ENCODE measurements at places on chromosomes 5 and 9.
A peak's percentile ranks its signal among the peaks of the same experiment; 100 is the strongest.

DNA sequence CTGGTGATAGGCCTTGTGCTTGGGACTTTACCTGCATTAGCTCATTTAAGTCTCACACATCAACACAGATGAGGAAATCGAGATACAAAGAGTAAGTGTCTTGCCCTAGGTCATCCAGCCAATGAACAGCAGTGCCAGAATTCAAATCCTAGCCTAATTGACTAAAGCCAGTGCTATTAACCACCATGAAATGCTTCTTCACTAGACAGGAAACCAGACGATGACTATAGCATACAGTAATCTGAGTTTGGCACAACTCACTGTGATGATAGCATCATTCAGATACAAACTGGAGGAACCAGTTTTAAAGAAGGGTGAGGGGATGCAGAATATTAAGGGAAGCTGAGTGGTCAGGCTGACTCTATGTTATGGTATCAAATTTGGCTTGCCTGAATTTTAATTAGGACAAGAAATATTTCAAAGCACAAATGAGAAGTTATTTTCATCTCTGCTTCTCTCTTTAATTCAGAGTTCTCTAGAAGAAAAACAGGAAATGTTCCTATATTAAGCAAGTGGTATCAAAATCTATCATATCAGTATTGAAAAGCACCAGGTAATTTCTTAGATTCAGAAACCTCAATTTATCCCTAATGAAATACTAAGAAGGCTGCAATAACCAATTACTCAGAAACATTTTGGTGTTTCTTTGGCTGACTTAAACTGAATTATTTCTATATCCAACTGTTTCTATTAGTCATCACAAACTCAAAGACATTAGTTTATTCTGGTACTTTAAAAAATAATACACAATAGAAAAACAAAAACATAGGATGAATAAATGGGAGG, 147.0 kb upstream of the RASA1 start:
- DNase-seq: no peak

GRCh38 chr5:124156415-124156996, 589.9 kb downstream of the ZNF608 start:
- no peak for DNase-seq

DNA sequence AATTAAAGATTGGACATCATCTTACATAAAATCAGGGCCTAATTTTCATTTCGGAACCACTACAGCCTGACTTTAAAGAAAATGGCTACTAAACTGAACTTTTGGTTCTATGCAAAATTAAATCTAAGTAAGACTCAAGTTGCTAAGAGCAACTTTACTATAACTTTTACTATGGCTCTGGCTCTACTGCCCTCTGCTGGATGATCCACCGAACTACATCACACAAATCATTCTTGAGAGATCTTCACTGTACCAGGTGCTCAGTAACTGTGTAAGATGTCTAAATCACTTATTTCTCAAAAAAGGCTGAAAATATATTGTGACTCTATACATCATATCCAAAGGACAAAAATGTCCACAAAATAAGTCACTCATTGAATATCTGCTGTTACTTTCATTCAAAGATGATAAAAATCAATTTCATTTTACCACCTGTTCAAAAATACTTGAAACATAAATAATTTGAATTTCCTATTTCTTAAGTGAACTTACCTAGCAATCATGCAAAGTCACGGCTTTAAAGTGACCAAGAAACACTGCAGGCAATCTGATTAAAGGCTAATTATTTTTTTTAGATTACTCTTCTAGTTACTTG, 13.5 kb downstream of the MOCS2 start:
- no peak for DNase-seq

- no peak for DNase-seq
Observed at GRCh38 chr5:176611435-176611834, 1.5 kb upstream of the GPRIN1 start.

DNA sequence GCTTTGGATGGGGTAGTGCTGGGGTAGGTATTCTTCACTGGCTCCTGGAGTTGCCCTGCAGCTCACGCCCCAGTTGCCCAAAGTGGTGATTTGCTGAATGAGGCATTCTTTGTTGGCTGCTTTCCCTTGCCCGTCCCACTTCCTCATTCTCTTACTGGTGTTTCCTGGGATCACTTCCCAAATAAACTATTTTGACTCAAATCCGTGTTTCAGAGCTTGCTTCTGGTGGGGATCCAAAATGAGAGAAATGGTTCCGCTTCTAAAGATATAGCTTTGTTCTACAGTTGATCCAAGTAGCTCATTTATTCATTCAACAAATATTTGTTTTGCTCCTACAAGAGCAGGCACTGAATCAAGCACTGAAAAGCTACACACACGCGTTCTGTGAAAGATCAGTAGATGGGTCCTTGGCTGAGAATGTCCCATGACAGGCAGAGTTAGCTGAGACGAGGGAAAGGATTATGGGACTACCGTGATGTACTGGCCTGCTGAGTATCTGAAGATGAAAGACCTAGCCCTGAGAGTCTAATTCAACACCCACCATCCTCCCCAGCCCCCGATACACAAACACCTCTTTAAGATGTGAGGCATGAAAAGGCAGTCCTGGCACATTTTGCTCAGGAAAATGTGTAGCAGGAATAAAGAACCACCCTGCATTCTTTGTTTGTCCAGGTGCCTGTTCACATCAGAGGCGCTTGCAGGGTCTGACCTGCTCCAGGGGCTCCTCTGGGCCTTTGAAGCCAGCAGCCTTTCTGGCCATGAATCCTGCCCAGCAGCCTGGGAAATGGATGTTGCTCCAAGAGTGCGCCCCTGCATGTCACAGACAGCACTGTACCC, 143.1 kb upstream of the RANBP3L start:
- DNase-seq: no peak

- no peak for DNase-seq
Observed at GRCh38 chr9:100352201-100352726, 478 bp downstream of the TEX10 start.

- no peak for DNase-seq
Observed at GRCh38 chr5:156624686-156625085, 225.4 kb upstream of the PPP1R2B start.

GRCh38 chr5:168295574-168296201, 4.2 kb downstream of the WWC1 start:
- no peak for DNase-seq

DNA sequence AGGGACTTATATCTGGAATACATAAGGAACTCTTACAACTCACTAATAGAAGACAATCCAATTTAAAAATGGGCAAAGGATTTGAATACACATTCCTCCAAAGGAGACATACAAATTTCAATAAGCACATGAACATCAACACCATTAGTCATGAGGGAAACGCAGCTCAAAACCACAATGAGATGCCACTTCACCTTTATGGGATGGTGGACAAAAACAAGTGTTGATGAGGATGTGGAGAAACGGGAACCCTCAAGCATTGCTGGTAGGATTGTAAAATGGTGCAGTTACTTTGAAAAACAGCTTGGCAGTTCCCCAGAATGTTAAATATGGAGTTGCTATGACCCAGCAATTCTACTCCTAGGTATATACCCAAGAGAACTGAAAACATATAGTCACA, 72.7 kb upstream of the IER5L start:
- DNase-seq: no peak

DNA sequence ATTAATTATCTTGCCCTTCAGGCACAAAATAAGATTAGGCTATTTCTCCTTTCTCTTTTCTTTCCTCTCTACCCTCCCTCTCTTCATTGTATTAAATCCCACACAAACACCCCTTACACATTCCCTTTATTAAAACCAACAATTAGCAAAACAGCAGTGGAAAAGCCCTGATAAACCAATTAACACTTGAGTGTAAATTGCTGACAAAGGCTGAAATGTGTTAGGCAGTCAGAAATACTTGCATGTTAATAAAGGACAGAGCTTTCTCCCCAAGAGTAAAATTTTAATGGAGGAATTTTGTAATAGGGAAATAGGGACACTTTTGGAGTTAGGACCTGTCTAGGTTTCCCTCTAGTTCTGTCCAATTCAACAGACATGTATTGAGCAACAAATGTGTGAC, 370.9 kb downstream of the MRPS30 start:
- DNase-seq: no peak

GRCh38 chr9:126337729-126338372, 11.2 kb downstream of the MVB12B start:
- DNase-seq: no peak

DNA sequence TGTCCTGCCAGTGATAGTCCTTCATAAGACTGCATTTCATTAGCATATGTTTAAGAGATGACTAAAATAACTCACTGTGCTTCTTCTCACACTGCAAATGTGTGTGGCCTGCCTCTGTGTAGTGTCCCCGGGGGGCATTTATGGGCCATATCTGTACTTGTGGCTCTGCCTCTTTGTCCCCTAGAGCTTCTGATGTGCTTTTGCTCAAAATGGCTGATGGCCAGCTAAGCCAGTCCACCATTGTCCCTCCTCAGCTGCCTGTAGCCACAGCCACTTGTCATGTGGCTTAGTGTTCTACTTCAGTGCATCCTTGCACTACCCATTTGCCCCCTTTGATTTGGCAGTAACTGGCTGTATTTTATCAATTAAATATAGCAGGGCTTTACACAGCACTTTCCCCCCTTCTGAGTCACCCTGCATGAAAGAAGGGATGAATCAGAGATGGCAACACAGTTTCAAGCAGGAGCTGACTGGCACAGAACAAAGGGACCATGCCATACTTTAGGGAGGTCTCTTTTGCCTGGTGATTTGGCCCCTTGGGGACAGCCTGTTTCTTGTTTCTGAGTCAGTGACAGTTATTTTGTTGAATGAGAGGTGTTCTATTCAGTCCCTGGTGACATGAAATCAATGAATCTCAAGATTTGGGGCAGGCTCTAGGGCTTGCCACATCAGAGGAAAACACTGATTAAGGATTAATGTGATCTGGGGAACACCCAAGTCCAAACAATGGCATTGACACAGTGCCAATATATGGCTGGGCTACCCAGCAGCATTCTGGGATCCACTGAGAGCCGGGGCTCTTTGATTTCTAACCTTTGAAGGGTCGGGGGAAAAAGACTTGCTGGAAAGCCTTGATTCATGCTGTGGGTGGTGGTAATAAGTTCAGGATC, 245.5 kb downstream of the SMARCA2 start:
- no peak for DNase-seq

- DNase-seq: no peak
Observed at GRCh38 chr9:124859803-124860581, 1.8 kb downstream of the RPL35 start.

DNA sequence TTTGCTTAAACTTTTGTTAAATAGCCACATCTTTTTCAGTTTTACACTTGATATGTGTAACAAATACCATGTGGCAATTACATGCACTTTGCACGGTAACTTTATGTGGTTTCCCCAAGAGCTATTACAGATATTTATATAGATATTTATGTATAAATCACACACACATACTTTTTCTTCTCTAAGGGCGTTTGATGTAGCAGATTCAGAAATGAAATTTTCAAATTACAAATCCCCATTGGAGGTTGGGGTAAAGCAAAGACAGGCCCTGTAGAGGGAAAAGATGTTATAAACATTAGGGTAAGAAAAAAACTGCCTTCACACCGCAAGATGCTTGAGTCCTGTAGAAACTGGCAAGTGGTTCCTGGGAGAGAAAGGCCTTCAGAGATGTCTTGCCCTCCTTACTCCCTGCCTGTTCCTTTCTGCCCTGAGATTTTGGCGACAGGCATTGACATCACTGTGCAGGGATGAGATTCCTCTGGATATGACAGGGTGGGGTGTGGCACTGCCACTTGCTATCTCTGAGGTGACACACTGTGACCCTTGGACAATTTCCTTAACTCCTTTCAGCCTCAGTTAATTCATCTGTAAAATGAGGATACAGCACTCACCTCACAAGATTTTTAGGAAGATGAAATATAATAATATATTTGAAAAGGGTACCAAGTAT, 177.9 kb upstream of the TUT7 start:
- DNase-seq: no peak

GRCh38 chr5:82158755-82159413, 119.3 kb downstream of the RPS23 start:
- DNase-seq: no peak

DNA sequence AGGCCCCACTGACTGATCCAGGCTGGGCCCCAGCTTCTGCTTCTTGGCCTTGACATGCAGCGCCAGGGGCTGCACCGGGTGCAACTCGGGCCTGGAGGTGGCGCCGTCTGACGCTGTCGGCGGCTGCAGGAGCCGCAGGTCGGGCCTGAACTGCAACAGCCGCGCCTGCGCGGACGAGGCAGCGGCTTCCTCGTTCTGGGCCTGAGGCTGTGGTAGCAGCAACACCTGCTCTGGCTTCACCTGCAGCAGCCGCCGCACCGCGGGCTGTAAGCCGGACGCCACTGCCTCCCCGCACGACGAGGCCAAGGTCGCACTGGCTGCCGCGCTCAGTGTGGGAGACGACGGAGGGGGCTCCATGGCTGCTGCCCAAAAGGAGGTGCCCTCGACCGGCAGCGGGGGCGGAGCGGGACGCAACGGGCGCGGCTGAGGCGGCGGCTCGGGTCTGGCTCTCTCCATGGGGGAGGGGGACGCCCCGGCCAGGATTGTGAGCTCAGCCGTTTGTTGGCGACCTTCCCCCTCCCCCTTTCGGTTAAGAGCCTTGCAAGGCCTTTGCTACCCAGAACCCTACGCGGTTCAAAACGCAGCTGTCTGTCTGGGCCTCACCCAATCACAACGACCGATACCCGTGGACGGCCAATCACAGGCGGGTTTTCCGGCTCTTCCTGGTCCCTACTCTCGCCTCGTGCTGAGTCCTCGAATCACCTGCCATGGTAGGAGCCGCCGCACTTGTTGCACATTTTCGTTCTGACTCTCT, 438 bp downstream of the SOX30 start:
- peak; percentile 61 for DNase-seq

DNA sequence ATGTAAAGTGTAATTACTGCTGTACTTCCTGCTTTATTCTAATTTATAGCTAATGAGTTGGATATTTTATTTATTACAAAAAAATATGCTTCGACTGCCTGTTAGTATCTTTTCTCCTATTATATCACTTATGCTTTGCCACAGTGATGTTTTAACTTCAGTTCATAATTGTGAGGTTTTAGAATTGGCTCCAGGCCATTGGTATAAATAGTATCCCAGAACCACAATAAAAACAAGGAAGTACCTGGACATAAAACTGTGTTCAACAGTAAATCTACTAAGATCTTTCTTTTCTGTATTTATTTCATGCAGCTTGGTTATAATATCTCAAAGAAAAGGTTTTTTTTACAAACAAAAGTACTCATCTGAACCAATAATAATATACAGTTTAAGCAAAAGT, 354.3 kb upstream of the CDH9 start:
- no peak for DNase-seq

DNA sequence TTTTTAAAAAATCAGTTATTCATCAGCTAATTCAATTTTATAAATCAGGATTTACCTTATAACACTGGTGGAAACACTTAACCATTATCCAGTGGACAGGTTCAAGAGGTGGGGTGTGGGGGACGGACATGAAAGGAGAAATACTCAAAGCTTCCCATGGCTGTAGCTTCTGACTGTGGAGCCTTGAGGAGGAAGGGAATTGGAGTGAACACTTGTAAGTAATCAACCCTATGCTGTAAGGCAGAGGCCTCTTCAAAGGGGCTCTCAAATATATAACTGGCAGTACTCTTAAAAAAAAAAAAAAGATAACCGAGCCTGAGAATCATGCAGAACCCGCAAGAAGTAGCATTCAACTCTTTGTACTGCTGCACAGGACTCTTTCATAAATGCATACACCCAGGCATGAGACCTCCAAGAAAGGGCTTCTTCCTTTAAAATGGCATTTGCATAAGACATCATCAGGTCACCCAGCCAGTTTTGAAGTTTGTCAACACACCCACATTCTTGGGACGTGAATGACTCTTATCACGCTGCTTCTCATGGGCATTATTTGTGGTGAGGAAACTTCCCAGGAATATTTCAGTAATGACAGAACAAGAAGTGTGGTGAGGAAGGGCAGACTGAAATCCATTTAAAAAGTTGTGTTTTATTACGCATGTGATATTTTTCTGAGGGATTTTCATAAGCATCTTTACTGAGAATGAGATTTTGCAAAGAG, 8.1 kb downstream of the OSMR start:
- DNase-seq: no peak

Measured in stimulated activated CD8-positive, alpha-beta memory T cell treated with anti-CD3 and anti-CD28 coated beads, Interleukin-15, amount 100 ng/mL, for 4 hours (primary cell).